ENCODE measurements at places on chromosomes 13 and 19.

GRCh38 chr19:8567522-8568172, 9.6 kb downstream of the MYO1F start:
- no peak for DNase-seq

DNA sequence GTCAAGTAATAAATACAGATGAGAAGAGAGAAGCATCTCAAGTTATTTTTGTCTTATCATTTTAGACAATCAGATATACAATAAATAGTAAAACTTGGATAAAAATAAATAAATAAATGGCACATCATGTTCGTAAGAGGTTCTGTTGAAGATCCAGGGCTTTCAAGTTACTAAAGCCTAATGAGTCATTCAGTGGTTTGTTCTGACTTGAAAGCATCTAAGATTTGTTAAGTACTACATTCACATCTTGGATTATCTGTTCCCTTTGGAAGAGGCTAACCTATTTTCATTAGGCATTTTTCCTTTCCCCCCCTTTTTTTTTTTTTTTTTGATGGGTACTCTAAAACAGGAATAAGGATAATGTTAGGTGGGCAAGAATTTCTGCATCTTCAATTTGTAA, 429.3 kb downstream of the PCDH20 start:
- DNase-seq, result no peak

- peak; percentile 5 for DNase-seq
Measured at GRCh38 chr13:104571161-104571892, 1505.1 kb upstream of the SLC10A2 start.

- DNase-seq, result no peak
Measured at GRCh38 chr19:3411636-3412035, 45.3 kb downstream of the NFIC start.

DNA sequence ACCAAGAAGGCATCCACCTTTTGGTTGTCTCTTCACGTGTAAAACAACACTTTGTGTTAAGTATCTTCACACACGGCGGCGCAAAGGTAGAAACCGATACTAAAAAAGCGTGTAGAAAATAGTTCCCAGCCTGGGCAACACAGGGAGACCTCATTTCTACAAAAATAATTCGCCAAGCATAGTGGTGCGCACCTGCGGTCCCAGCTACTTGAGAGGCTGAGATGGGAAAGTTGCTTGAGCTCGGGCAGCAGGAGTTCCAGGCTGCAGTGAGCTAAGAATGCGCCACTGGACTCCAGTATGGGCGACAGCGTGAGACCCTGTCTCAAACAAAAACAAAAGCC, 573 bp upstream of the ERCC5 start:
- DNase-seq, result no peak

DNA sequence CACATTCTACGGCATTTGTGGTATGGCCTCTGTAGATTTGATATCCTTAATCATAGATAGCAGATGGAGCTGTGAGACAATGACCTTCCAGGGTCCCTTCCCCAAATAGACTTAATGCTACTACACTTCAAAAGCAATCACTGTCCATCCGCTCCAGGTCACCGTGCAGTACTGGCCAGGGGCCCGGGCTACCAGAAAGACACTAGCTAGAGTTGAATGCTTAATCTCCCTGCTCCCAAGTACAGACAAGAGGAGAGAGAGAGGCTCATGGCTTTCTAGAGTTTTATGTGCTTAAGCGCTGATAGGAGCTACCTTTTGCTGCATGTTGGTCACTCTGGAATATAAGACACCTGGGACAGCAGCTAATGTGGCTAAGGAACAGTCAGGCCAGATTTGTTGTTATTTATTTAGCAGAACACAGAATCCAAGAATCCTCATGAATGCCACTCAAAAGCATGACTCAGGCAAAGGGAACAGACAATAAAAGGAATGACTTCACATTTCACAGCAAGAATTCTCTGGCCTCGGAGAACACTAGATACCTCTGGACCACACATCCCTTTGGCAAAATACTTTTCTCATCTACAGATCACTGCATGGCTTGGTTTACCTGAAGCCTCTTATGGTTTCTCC, 165.0 kb downstream of the LACC1 start:
- no peak for DNase-seq

DNA sequence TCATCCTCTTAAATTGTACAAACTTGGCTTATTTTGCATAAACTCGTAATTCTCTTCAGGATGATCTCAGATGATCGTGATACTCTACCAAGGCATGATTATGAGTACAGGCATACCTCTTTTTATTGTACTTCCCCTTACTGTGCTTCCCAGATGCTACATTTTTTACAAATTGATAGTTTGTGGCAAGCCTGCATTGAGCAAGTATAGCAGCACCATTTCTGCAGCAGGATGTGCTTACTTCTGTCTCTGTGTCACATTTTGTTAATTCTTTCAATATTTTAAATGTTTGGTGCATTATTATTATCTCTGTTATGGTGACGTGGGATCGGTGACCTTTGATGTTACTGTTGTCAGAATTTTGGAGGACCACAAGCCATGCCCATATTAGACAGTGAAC, 752.3 kb downstream of the PCDH9 start:
- DNase-seq, result no peak

- no peak for DNase-seq
Measured at GRCh38 chr13:48866249-48866648, 109.5 kb upstream of the FNDC3A start.

- DNase-seq, result no peak
Measured at GRCh38 chr19:2282062-2282861, at the start of gene PEAK3. PEAK3 (minus strand) TSS chr19:2282175; CDS start chr19:2280931, 1,244 bp downstream.

- no peak for DNase-seq
Measured at GRCh38 chr13:76792731-76793347, 93.4 kb downstream of the KCTD12 start.

DNA sequence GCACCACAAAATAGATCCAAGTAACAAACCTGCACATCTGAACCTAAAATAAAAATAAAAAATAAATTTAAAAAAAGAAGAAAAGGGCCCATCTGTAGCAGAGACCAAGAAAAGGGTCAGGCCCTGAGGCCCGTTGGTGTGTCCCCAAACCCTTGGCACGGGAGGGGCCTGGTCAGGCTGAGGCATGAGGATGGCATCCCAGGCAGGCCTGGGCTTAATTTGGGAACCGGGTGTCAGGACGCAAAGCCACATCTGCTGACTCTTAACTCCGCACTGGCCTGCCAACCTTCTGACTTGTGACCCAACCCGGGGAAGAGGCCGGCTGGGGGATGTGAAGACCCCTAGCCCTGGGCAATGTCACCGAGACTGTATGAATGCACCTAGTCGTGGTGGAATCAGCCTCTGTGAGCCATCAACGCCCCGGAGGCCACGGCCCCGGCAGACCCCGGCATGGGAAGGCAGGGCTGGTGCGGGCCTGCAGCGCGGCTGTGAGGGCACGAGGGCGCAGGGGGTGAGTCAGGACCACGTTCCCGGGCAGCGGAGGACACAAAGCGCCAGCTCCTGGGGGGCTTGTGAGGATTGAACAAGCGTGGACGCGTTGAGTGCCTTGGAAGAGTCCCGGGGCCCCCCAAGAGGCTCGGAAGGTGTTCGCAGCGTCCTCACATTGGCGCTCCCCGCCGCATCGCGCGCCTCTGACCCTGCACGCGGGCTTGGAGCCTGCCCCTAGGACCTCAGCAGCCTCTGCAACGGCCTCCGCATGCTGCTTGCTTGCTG, 38.2 kb downstream of the ATP12A start:
- no peak for DNase-seq

- no peak for DNase-seq
Measured at GRCh38 chr19:18672044-18672451, 11.4 kb upstream of the CRTC1 start.

DNA sequence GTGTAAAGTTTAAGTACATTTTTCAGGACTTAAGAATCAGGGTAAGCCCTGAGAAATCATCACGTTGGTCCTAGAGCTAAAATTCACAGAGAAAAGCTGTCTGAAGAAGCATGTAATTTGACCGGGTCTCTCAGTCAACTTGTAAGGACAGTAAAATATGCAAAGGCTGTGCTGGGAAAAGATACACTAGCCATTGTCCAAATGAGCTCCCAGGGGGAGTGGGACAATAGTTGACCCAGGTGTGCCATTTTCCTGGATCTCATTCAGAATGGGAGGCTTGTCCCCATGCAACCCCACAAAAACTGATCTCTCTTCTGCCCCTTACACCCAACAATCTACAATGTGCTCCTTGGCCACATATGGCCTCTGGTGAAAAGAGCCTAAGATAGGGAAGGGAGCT, 437.9 kb downstream of the KLF12 start:
- DNase-seq, result no peak

GRCh38 chr13:30835442-30835841, 70.6 kb upstream of the MEDAG start:
- DNase-seq, result no peak

DNA sequence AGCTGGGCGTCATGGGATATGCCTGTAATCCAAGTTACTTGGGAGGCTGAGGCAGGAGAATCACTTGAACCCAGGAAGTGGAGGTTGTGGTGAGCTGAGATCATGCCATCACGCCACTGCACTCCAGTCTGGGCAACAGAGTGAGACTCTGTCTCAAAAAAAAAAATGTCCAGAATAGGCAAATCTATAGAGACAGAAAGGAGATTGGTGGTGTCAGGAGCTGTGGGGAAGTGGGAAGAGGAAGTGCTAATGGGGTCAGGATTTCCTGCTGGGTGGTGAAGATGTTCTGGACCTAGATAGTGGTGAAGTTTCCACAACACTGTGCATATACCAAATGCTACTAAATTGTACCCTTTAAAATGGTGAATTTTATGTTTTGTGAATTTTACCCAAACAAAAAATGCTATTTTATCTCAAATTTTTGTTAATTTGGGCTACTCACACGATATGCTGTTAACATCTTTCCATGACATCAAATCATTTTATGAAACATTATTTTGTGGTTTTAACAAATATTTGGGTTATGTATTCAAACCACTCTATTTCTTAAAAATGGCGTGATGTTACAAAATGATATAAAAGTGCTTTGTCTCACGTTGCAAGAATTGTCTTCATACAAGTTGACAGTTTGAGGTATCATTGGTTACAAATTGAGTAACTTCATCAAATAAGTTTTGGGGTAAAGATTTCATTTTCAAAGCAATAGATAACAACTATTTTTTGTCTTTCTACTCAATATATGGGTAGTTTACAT, 7.4 kb upstream of the CYP4F3 start:
- no peak for DNase-seq

DNA sequence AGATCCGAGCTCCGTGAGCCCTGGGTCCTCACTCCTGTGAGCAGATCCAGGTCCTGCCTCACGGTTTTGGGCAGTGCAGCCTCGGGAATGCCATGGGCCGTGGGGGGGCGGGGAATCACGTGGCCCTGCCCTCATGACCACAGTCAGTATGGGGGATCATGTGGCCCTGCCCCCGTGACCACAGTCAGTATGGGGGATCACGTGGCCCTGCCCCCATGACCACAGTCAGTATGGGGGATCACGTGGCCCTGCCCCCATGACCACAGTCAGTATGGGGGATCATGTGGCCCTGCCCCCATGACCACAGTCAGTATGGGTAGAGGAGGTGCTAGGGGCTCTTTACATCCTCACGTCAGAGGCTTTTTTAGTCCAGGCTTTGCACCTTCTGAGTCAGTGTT, 64.3 kb upstream of the F7 start:
- no peak for DNase-seq

DNA sequence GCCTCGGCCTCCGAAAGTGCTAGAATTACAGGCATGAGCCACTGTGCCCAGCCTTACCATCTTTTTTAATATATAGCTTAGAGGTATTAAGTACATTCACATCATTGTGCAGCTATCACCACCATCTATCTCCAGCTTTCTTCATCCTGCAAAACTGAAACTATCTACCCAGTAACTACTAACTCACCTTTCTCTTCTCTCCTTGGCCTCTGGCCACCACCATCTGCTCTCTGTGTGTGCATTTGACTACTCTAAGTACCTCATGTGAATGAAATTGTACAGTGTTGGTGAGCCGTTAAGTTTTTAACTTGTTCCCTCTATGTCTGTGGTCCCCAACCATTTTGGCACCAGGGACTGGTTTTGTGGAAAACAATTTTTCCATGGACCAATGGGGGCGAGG, 56.1 kb downstream of the CDK8 start:
- no peak for DNase-seq

DNA sequence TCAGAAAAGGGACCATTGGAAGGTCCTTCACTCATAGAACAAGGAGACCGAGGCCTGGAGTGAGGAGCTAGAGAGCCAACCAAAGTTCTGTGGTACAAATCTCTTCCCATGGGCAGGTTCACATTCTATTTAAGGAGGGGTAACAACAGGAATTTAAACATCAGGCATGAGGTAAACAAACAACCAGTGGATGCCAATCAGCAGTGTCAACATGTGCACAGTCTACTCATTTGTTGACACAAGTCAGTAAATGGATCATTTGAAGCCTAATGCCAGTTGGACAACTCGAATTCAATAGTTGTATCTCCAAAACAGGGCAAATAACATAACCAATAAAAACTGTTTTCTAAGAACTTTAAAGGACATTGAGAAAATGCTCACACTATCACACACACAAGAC, 6.3 kb upstream of the DOCK9 start:
- DNase-seq, result no peak

DNA sequence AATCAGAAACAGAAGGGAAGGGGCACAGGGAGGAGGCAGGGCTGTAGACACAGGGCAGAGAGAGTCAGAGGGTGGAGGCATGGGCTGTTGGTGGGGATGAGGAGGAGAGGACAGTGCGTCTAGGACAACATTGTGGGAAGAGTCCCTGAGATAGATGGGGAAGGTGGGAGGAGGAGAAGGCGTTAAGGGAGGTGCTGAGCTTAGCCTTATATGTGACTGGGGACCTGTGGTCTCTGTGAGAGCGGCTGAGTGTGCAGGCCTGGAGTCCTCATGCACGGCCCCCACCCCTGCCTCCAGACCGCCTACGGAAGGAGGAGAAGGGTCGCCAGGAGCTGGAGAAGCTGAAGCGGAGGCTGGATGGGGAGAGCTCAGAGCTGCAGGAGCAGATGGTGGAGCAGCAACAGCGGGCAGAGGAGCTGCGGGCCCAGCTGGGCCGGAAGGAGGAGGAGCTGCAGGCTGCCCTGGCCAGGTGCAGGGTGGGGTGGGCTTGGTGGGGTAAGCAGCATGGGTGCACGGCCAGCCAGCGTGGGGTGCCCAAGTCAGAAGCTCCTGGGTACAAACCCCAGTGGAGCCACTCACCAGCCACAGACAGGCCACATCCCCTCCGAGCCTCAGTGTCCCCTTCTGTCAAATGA, 56.8 kb downstream of the KCNC3 start:
- DNase-seq, result no peak

DNA sequence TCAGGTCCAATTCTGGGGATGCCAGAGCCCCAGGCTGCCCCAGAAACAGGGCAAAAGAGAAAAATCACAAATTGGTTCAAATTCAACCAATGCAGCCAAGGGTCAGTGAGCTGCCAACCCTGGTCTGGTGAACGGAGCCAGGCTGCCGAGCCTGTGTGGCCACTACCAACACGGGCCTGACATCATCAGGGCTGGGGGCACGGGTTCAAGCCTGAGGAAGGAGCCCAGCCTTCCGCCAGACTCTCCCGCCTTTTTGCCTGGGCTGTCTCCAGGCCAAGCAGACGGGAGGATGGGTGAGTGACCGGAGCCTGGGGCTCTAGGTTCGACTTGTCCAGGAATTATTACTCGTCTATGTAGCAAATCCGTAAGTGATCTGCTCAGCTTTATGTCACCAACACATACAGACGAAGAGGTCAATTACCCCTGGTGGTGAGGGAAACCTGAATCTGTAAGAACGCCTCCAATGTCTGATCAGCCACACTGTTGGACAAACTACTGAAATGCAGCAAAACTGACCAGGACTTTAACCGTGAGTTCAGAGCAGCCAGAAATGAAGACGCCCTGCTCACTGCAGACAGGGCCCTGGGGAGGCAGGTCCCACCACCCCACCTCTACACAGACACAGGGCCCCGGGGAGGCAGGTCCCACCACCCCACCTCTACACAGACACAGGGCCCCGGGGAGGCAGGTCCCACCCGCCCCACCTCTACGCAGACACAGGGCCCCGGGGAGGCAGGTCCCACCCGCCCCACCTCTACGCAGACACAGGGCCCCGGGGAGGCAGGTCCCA, 31.8 kb downstream of the RAB20 start:
- DNase-seq, result no peak

Measured in activated CD4-positive, alpha-beta T cell treated with anti-CD3 and anti-CD28 coated beads, Interleukin-2, amount 50 U/mL, for 48 hours (primary cell).